Glutamatergic neuron (in vitro differentiated cells): ENCODE measurements at places on chromosomes 3 and 15.

- no peak for DNase-seq
Observed at GRCh38 chr3:130509008-130509407, 8.0 kb upstream of the COL6A6 start.

DNA sequence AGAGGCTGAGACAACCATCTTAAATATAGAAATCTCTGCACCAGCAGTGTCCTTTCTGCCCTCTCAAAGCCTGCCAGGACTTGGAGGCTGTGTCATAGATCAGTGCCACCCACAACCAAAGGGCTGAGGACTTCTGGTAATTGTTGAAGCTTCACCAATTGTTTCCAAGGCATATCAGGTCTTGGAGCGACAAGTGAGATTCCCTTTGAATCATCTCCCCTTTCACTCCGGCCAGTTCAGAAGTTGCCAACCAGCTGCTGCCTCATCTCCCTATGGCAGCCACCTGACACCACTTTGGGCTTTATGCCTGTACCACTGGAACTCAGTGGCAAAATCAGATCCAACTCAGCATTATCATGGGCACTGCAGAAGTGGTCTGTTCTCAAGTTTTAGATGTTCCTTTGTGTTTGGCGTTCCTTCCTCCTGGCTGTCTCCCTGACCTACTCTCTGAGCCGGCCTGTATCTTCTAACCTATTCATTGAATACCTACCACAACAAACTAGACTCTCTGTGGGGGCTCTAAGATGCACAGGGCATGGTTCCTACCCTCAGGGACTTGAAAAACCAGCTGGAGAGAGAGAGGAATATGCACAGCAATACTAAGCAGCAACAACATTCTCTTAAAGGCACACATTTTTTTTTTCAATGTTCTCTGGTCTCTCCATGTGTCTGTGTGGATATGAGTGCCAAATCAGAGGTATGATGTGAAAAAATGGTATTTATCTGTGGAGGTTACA is 90.8 kb upstream of the PFN2 start:
- DNase-seq = no peak

GRCh38 chr3:134486577-134487041 is 752 bp downstream of the CEP63 start:
- no peak for DNase-seq

- no peak for DNase-seq
Observed at GRCh38 chr3:159057621-159058020, 255.8 kb downstream of the MFSD1 start.

DNA sequence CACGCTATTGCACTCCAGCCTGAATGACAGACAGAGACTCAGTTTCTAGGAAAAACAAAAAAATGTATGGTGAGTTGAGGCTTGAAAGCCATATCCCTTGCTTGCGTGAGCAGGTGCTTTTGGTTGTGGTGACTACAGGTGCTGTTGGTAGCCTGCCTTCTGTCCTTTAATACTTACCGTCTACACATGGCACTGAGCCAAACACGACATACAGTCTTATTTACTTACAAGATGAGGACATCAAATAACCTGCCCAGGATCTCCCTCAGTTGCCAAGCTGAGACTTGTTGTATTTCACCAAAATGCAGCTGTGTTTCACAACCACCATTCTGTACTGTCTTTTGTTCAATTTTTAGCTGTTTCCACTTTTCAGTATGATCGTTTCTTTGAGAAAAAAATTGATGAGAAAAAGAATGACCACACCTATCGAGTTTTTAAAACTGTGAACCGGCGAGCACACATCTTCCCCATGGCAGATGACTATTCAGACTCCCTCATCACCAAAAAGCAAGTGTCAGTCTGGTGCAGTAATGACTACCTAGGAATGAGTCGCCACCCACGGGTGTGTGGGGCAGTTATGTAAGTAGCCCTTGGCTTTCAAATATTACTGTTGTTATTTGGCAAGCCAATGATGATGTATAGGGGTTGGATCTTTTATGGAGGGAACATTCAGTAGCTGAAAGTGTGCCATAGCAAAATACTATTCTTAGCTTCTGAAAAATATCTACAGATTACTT is 6.5 kb downstream of the ALAS1 start:
- DNase-seq = no peak

GRCh38 chr3:141227752-141228151 is 3.9 kb upstream of the PXYLP1 start:
- no peak for DNase-seq

- DNase-seq = no peak
Observed at GRCh38 chr3:158451405-158452055, 119.5 kb upstream of the MLF1 start.

- DNase-seq = no peak
Observed at GRCh38 chr15:86489981-86490380, 410.3 kb downstream of the AGBL1 start.

DNA sequence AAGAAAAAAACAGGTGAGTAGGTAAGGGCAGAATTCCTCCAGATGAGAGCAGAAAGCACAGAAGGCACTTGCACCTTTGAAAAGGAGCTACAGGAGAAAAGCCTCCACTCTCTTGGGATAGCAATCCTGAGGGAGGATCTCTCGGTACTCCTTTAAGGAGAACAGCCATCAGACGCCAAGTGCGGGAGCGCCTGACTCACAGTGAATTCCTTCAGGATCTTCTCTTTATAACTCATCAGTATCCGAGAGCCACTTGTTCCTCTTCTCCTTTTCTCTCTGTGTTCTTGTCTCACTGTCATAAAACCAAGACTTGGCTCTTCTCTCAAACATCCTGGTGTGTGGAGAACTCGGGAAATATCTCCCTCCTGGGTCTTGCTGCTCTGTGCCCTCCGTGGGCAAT is 10.1 kb upstream of the GOLGA8J start:
- DNase-seq = no peak

GRCh38 chr3:177051411-177051810 is 145.9 kb downstream of the TBL1XR1 start:
- DNase-seq = no peak

GRCh38 chr3:46922871-46923558 is 45.5 kb downstream of the PTH1R start:
- no peak for DNase-seq
